Colonic mucosa (tissue), 4 donors: ENCODE measurements at places on chromosomes 16 and 17.

DNA sequence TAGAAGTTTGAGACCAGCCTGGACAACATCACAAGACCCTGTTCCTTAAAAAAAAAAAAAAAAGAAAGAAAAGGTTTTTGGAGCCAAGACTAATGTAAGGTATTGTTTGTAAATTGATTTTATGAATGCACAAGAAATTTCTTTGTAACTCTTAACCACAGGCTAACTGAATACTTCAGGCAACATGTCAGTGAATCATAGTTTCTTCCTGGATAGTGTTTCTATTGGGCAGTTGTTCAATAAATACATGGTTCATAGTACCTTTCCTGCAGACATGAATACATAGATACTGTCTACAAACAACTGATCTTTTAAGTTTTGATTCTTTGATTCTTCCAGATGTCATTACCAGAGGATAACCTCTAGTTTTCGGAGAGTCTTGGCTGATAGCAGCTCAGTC is 11.6 kb downstream of the DDX42 start:
- no peak for DNase-seq

GRCh38 chr17:36673637-36674277 is 72.4 kb downstream of the MRM1 start:
- no peak for DNase-seq

DNA sequence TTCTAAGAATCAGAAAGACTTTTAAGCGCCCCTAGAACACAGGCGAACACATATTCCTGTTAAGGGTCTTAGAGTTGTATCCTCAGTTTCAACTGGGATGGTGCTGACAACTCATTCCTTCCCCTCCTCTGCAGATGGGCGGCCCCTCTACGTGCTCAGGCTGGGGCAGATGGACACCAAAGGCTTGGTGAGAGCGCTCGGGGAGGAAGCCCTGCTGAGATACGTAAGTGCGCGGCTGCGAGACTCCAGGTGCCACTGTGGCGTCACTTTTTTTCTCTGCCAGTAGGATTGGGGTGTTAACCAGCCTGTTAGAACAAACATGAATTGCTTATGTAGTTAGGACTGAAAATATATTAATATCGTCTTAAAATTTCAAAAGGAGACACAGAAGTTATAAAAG is 62.7 kb downstream of the SEC14L1 start:
- DNase-seq, result no peak

DNA sequence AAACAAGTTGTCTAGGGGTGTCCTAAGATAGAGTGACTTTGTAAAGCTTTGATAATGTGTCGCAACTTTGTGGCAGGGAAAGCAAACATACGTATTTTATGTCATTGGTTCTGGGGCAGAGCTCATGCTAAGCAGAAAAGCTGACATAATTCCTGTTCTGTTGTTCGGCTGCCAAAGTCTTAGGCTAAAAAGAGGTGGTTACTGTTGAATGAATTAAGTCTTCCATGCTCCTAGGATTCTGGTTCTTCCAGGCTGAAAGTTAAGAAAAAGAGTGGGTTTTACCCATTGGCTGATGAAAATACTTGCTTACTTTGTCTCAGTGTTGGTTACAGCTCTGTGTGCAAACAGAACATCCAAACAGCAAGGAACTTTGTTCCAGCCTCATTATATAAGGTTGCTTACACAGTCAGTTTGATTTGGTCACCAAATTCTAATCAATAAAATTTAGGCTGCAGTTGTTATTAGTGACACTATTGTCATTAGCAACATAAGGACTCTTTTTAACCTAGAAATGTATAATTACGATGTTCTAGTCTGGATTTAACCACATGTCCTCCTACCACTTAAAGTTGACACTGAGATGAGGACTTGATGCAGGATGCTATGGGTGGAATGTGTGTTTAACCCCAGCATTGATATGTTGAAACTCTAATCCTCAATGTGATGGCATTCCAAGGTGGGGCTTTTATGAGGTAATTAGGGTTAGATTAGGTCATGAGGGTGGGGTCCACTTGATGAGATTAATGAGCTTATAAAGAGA is 114.0 kb upstream of the GOT2 start:
- DNase-seq, result no peak

DNA sequence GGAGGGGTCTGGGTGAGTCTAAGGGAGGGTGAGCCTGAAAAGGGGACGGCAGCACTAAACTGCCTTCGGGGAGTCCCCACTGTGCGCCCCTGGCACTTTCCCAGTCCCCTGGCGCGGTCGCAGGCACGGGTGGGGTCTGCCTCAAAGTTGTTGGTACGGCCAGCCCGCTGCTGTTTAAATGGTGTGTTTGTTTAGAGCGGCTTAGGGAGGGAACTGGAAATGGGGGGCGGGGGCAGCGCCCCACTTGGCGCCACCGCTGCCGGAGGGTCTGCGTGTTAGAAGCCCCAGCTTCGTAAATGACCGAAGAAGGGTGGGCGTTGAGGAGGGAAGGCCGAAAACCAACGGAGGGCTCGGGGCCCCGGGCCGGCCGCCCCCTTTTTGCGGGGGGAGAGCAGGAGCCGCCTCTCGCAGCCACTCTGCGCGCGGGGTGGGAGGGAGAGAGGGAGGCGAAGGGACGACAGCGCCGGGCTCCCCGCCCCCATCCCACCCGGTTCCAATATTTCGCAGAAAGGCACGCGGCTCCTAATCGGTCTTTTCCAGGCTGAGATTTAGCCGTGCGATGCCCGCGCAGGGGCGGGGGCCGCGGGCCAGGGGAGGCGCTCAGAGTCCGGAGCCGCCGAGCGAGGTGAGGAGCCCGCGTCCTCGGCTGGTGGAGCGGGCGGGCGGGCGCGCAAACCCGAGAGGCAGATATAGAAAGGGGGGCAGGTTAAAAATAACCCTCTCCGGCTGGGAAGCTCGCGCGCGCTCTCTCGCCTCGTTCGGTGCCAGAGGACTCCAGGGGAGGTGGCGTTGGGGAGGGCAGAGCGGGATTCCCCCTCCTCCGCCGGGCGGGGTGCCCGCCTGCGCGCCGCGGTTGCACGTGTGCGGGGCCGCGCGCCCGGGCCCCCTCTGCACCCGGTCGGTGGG is 54.9 kb downstream of the SREBF1 start:
- peak; percentile 70 for DNase-seq

- peak; percentile 46 for DNase-seq
Observed at GRCh38 chr16:2979669-2980226, 498 bp downstream of the PKMYT1 start.
